NCI-H446 (cell line): ENCODE measurements at places on chromosomes 4 and X.
A peak's percentile ranks its signal among the peaks of the same experiment; 100 is the strongest.

- peak; percentile 3 for DNase-seq
Observed at GRCh38 chr4:152187693-152188092, 348.2 kb downstream of the FBXW7 start.

GRCh38 chr4:72604324-72604723, 35.3 kb upstream of the ADAMTS3 start:
- DNase-seq: no peak

- no peak for DNase-seq
Observed at GRCh38 chr4:2247128-2248043, 5.5 kb upstream of the HAUS3 start.

GRCh38 chr4:161540265-161540664, 623.5 kb downstream of the FSTL5 start:
- DNase-seq: no peak

DNA sequence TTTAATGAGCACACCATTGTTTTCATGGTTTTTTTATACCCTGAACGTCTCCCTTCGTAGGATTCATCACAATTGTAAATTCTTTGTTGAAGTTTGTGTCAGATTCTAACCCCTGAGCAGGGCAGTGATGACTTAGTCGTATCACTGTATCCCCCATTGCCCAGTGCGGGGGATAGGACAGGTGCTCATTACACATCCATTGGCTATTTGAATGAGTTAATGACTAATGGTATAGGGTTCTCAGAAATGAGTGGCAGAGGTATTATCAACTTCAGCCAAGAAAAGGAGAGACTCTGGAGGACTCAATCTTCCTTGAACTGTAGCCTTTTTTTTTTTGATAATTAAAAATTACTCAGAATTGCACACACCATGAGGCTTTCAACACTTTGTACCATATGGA, 64.6 kb downstream of the SYNPO2 start:
- no peak for DNase-seq

- DNase-seq: peak; percentile 9
Observed at GRCh38 chr4:138035781-138036258, 206.3 kb downstream of the SLC7A11 start.

DNA sequence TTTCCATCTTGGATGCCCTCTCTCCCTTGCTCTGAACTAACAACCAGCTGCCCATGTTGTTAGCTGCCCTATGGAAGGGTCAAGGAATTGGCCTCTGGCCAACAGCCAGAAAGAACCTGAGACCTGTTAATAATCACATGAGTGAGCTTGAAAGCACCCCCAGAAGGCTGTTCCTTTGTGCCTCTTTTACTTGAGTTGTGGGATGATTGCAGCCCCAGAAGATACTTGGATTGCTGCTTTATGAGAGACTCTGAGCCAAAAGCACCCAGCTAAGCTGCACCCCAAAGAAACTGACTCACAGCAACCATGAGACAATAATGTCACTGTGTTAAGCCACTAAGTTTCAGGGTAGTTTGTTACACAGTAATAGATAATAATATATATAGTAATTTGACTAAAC, 73.3 kb downstream of the FRYL start:
- DNase-seq: no peak

GRCh38 chrX:45807572-45808425, 607.1 kb upstream of the DIPK2B start:
- no peak for DNase-seq

GRCh38 chr4:164815711-164816110, 61.3 kb upstream of the APELA start:
- no peak for DNase-seq

DNA sequence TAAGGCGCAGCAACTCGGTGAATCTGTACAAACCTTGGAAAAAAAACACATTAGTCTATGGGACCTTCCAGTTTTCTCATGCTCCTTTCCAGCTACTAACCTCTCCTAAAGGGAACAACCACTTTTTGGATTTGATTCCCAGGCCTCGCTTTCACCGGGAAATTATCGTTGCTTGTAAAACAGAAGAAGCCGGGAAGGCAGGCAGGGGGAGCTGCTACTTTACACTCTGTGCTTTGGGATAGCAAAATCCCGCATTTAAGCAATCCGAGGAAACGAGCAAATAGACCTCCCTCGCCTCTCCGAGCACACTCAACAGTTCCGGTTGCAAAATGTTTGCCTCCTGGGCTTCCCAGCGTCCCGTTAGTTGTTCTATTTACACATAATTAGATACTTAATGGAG, 1.2 kb downstream of the CD38 start:
- DNase-seq: no peak

DNA sequence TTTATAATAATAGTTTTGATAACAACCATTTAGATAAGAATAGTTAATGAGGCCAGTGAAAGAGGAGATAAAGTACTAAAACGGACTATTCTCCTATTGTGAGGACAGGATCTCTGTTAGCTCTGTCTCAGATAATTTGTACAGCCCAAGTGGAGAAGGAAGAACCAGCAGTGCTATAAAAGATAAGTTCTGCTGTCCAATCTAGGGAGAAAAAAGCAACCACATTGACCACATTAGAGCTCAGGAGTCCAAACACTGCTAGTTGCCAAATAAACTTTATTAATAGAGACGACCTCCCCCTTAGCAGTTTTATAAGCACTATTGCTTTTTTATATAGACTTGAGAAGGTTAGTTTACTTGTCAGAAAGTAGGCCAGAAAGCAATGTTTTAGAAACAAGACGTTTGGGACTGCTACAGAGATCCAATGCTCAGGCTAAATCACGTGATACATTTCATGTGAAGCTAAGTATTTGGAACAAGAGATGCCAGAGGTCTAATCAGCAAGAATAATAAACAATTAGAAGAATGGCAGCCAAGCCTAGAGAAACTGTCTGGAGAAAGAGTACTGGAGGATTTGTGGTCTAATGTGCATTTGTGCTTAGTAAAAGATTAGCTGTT, 15.9 kb downstream of the IL15 start:
- DNase-seq: no peak

DNA sequence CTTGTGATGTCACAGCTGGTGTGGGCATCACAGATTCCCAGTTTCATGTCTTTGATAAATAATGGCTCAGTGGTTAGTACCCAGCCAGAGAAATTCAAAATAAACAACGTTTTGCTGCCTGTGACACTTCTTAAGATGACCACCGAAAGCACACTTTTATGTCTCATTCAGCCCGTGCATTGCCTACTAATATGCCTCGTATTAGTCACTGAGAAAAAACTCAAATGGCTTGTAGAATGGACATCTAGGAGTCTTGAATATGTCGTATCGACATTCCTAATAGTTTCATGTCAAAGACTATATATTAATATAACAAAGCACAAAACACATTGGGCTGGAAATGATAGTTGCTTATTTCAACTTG, 103.9 kb upstream of the FAT1 start:
- DNase-seq: no peak

DNA sequence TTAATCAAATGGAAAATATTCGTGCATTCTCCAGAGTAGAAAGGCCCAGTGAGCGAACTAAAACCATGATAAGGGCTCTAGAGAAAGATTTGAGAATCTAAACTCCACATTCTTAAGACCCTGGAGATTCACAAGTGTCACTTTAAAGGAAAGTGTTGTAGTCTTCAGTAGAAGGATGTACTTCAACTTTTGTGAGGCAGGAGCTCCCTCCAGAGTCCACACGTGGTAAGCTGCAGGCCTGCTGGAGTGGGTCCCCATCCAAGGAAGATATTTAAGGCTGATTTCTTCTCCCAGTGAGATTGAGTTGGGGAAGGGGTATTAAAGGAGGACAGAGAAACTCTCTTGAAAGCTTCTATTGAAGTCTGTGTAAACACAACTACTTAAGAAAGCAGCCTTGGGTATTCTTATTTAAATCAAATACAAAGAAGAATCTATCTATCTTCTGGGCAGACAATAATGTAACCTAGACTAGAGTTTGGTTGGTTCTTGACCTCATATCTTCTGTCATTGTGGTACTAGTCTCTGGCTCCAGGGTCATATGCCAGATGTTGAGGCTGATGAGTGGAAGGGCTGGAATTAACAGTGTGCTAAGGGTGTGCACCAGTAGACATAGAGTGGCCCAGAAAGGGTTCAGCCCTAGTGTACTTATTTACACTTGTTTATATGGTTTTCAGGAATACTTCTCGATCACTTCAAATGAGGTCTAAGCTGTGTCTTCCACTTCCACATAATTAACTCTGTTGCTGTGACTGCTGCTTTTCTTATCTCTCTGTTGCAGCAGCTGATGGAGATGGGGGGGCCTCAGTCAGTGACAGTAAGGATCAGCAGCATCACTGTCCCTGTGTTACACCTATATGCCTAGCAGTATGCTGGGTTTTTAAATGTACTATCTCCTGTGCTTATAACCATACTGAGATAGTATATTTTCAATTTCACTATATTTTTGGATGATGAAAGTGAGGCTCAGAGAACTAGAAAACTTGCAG, 76.1 kb downstream of the HMGB2 start:
- DNase-seq: peak; percentile 74

DNA sequence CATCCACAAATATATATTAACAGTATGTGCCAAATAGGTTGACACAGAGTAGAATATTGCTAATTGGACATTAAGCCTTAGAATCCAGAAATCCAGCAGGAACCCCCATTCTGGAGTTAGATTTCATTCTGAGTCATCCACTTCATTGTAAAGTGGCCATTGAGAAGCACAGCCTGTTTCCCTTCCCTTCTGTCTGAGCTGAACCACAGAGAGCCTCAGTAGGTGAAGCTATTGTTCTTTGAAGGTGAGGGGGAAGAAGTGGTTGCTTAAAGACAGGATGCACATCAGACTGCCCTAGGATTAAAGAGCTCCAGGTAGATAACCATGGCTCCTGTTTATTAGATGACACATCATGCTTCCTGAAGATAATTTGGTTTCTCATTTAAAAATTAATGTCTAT, 30.6 kb upstream of the MCF2 start:
- no peak for DNase-seq

- no peak for DNase-seq
Observed at GRCh38 chr4:130053723-130054122, 957.8 kb downstream of the C4orf33 start.

GRCh38 chr4:87633243-87633642, 16.8 kb upstream of the DMP1 start:
- peak; percentile 17 for DNase-seq

GRCh38 chr4:79907001-79907400, 166.0 kb downstream of the ANTXR2 start:
- no peak for DNase-seq

GRCh38 chrX:48969471-48969870, 2.2 kb downstream of the KCND1 start:
- no peak for DNase-seq

DNA sequence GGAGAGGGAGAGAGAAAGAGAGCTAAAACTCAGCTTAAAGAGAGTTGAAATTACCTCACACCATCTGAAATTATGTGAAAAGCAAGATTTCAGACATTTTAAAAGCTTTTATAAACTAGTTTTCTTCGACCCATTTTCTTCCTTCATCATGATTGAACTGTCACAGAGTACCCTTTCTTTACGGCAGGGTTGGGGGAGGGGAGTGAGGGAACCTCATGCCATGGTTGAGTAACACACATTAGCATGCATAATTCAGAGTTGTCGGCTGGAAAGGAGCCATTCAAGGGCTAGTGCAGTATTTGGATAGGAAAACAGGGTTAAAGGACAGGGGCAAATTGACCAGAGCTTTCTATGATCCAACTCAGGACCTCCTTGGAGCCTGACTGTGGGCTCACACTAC, 46.2 kb downstream of the PCDH19 start:
- no peak for DNase-seq

GRCh38 chr4:60359746-60360367, 840.3 kb upstream of the ADGRL3 start:
- DNase-seq: no peak

- DNase-seq: no peak
Observed at GRCh38 chr4:89299153-89299791, 8.3 kb downstream of the GPRIN3 start.

DNA sequence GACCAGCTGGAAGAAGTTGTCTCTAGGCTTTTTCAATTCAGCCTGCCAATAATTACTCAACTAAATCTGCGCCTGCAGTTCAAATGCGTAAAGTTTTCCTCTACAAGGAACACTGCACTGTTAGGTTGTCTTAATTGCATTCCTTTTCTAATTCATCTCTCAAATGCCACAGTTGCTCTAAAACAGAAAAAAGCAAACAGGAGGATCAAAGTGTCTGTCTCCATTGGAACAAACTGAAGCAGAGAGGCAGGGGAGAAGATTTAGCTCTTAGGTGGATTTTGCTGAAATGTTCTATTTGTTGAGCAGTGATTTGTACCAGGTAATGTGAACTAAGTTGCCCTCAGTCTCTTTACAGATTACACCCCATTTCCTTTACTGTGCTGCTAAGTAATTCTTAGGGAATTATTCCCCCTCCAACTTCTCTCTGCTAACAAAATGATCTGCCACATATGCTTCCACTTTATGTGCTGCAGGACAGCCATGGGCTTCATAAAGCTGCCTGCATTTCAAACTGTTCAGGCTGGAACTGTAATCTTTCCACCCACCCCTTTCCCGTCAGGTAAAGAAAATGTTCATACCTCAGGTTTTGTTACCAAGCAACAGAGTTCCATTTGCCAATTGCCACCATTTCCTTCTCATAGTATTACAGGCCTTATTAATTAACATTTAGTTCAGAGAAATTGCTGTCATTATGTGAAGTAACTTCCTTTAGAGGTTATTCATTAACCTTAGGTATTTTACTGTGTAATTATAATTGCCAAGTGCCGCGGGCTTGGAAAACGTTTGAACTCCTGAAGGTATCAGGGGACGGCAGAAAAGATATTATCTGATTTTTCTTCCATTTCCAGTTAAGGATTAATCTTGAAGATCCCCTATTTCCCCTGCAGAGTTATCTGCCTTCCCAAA, 149.3 kb downstream of the SPRY1 start:
- no peak for DNase-seq

DNA sequence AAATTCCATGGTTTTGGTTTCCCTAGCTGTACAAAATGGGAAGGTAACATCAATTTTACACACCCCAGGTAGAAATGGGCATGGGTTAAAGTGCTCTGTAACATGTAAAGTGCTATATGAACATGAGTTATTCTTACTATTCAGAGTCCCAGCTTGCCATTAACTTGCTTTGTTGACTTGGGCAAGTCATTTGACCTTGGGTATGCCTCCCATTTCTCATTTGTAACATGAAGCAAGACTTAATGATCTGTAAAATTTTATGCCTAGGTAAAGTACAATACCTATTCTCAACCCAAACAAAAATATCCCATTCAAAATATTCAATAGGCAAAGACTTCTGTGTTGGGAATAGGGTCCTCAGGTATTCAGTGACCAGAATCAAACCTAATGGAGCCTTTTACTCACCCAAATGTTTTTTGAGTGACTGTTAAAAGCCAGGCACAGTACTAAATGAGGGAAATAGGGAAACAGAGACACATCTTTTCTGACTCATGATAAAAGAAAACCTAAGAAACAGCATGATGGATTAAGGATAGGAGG, 126.6 kb downstream of the SH3RF1 start:
- DNase-seq: no peak

DNA sequence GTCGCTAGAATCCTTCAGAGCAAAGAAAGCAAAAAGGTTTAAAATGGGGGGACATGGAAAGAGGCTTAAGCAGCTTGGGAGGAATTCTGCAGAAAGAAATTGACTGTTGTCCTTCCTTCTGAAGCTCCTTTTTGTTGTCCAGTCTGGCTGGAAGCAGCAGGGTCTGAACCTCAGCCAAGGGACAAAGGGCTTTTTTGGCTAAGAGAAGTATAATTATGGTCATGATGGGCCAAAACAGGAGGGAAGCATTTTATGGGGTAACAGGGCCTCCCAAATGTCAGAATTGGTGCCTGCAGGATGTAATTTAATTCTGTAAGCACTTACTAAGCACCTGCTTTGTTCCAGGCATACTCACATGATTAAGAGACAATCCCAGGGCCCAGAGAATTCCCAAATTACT, 74.2 kb upstream of the CPEB2 start:
- DNase-seq: peak; percentile 27
